CD4-positive, alpha-beta T cell treated with Interleukin-17A for 4 hours (primary cell): ENCODE measurements at places on chromosomes 3 and 15.

- no peak for DNase-seq
These were observed 703.3 kb upstream of the LMCD1 start for GRCh38 chr3:7798276-7798675.

DNA sequence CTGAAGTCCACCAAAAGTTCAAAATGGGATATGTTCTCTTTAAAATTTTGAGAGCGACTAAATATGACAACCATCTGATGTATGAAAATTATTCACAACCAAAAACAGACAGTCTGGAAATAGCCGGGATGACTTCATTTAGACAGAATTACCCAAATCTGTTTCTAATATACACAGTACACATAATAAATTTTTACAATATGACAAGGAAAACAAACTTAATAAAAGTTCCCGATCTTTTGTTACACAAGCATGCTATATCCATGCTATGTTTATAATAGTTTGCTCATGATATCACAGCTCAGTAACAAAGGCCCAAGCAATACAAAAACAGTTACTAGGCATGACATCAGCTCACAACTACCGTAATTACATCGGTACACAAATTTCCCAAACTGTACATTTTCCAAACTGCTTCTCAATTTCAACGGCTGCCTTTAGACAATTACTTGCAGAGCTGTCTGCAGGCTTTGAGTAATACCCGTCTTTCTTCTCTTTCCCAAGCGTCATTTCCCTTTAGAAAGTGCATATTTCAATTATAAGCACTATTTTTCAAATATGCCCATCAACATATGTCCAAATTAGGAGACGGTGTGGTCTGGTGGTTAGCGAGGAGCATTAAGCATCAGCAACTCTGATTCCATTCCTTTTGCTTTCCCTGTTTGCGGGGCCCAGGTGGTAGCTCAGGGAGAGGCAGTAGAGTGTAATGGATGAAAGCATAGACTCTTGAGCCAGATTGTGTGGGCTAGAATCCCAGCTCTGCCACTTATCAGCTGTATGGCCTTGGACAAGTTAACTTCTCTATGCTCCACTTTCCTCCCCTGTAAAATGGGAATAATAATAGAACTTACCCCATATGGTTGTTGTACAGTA is 481.2 kb downstream of the FOXP1 start:
- no peak for DNase-seq

DNA sequence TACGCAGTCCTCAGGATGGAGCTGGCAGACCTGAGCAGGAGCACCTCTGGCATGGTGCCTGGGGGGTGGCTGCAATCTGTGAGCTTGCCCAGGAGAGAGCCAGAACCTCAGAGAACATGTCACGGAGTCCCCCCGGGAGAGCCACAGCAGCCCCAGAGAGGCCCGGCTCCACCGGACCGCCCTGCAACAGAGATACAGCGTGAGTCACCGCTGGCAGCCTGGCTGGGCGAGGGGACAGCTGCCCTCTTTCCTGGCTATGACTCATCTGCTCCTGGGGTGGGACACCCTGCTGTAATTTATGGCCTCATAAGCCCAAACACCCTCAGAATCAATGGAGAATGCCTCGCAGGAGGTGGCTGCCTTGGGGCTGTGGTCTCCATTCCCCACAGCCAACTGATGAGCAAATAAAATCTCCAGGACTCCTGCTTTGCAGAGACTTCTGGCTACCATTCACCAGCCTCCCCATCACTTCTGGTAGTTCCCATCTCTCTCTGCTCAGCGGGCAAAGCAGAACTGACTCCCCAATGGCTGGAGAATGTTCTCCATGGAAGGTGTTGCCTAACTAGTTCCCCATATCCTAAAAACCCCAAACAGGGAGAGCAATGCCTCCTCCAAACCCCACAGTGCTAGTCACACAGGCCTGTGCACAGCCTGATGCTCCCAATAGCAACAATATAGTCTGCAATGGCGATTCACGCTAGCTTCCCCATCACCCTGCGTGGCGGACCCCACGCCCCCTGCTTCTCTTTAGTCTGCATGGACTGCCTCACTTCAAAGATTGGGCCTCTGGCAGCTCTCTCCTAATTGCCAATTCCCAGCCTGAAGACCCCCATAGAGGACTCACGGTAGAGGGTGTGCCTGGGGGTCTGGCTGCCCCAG is 21.6 kb downstream of the ACSBG1 start:
- no peak for DNase-seq

GRCh38 chr3:117201901-117202774 is 492.6 kb downstream of the TUSC7 start:
- no peak for DNase-seq

DNA sequence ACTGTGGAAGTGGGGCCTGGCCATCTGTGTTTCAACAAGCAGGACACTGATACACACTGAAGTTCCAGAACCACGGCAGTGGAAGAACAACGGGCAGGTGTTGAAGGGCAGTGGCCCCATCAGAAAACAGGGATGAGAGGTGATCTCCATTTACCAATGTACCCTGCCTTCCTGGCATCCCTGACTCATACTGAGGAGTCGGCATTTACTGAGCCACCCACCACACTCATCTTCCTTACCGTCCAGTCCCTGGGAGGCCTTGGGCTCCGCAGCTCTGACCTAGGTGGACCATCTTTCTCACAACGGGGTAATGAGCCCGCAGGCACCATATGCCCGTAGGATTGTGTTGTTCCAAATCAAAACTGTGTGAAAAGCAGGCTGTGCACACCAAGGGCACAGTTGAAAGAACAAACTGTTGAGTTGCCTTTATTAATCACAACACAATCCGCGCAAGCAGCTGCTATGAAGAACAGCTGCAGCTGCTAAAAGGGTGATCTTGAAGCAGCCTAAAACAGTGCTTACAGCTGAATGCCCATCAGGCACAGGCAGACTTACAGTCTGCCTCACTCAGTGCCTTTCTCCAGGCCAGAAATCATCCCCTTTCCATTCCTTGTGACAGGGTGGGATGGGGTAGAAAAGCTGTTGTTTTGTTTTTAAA is 12.9 kb downstream of the MB21D2 start:
- DNase-seq = no peak

GRCh38 chr3:85427467-85427866 is 468.7 kb downstream of the CADM2 start:
- DNase-seq = no peak

GRCh38 chr3:116980099-116980498 is 270.5 kb downstream of the TUSC7 start:
- DNase-seq = no peak

DNA sequence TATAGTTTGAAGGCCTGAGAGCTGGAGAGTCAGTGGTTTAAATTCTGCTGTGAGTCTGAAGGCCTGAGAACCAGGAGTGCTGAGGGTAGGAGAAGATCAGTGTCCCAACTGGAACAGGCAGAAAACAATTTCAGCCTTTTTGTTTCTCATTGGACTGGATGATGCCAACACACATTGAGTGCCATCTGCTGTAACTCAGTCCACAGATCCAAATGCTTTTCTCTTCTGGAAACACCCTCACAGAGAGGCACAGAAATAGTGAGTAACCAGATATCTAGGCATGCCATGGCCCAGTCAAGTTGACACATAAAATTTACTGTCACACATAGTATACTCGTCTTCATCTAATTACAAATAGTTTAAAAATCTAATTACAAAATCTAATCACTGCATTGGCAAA is 100.8 kb downstream of the NEO1 start:
- no peak for DNase-seq

DNA sequence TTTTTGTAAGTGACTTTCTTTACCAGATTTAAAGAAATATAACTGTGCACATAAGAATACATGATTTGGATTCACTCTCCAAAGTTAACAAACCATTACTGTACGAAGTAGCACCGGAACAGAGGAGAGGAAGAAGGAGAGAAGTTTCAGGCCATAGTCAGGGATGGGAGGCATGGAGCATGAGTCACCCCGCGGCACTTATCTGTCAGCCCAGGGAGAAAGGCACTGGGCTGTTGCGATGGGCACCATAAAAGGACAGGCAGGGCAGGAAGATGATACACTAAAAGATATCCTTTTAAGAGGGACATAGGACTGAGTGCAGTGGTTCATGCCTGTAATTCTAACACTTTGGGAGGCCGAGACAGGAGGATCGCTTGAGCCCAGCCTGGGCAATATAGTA is 37.0 kb downstream of the TTC23 start:
- DNase-seq = no peak

GRCh38 chr3:9102240-9102981 is 139.1 kb upstream of the RAD18 start:
- no peak for DNase-seq

- no peak for DNase-seq
These were observed 10.7 kb downstream of the ITGB5 start for GRCh38 chr3:124876401-124876878.

DNA sequence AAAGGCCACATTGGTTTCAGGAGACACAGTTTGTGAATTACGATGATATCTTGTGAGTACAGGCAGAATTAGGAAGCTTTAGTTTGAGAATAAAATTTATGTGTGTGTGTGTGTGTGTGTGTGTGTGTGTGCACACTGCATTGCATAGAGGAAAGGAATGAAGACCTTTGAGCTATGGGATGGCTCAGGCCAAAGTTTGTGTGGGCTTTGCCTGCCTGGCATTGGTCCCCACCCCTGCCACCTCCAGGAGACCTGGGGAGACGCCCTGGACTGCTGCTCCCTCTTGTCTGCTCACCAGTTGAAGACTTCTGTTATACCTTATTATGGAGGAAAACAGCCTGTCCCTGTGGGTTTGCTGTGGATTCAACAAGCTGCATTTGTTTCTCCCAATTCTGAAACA is 37.2 kb downstream of the TIGIT start:
- DNase-seq = no peak

- no peak for DNase-seq
These were observed 164.7 kb upstream of the UBE2E2 start for GRCh38 chr3:23038471-23038870.
